A673 (cell line): ENCODE measurements at places on chromosomes 4 and X. TPM values are rescaled to one million over a fixed set of nuclear protein-coding genes. Genes with fewer than 3 reads are reported as not detected.

DNA sequence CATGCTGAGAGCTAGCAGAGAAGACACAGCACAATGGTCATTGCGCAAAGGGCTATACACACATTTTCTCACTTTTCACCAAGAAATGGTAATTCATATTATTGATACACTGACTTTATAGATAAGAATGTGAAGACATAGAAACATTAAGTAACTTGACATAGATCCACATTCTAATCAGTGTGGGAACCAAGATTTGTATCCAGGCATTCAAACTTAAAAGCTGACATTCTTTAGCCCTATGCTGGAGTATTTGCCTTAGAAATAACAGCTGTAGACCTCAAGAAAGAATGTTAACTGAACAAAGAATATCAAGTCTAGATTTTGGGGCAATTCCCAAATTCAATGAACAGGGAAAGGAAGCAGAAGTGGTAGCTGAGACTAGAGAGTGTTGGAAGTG, 384.8 kb downstream of the IL15 start:
- DNase-seq = no peak

GRCh38 chr4:48047896-48048295, 31.3 kb downstream of the NIPAL1 start:
- no peak for DNase-seq

The CXorf66 gene
- not detected in 2 replicates for total RNA-seq

- no peak for DNase-seq
Measured at GRCh38 chr4:56118055-56118454, 169.3 kb downstream of the CEP135 start.

The IQSEC2 gene
- 8.1 and 8.9 TPM in 2 replicates for total RNA-seq

DNA sequence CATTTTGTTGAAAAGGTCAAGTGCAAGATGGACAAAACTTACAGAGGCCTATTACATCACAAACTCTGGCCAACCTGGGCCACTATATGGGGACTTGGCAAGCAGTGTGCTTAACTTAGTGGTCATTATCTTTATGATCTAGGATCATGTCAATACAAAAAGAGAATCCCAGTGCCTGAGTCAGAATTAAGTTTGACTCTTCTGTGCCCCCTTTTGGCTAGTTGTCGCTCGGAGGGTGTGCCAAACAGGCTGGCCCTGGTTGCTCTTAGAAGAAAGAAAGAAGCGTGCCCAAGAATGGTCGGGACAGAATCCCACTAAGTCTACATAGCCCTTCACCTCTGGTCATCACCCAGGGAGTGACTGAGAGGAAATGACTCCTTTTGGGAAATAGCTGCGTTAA, 100.1 kb downstream of the EIF4E start:
- DNase-seq = peak; percentile 66
